ENCODE measurements at places on chromosomes 1 and 21. TPM values are rescaled to one million over a fixed set of nuclear protein-coding genes. Genes with fewer than 3 reads are reported as not detected.

Gene METTL18
- 21.2 TPM for total RNA-seq

Gene SLC6A17
- total RNA-seq = not detected

Gene KRTAP10-9
- not detected for total RNA-seq

Gene OR6K3
- not detected for total RNA-seq

Gene CLIC6
- 0.44 TPM for total RNA-seq

Gene RNU1-4
- total RNA-seq = 3,449 TPM

Gene KCNK2
- not detected for total RNA-seq

Gene CFHR4
- not detected for total RNA-seq

Gene STPG1
- 5.9 TPM for total RNA-seq

- H3K27ac ChIP-seq = peak overlapping the region; percentile 92
- peaks cover 26% of the 10 kb centered on the region for H3K4me1 ChIP-seq
- peaks cover 32% of the 10 kb centered on the region for H3K36me3 ChIP-seq
- H3K4me3 ChIP-seq = peak overlapping the region; percentile 62
Observed at GRCh38 chr1:193479187-193479586, 292.8 kb upstream of the B3GALT2 start.

DNA sequence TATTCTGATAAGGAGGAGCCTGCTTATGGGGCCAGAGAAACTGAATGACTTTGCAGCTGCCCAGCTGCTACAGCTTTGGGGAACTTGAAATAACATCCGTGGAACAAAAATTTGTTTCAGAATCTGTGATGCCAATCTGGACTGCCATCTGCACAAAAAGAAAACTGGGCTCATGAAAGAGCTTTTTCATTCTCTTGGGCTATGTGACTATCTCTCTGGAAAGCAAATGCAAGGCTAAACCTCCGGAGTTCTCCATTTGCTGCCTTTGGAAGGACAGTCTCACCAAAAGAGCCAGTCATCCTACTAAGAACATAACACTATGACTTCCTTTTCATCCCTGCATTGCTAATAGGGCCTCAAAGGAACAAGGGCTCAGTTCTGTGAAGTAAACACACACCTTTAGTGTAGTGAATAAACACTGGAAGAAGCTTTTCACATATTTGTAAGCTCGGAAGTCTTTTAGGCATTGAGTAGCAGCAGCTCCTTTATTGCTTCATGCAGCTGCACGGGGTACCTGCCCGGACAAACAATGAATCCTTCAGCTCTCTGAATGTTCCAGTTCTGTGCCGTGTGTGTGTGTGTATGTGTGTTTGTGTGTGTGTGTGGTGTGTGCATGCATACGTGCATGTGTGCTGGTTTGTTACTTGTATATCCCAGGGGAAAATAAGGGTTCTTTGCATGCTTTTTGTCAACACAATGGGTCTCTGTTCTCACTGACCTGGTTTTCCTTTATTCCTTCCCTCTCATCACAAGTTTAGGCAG is 255.5 kb upstream of the SGIP1 start:
- peak overlapping the region; percentile 41 for H3K27ac ChIP-seq
- no peak for DNase-seq
- no peaks in the 10 kb centered on the region for H3K27me3 ChIP-seq
- no peaks in the 10 kb centered on the region for H3K36me3 ChIP-seq

- peaks cover 4% of the 10 kb centered on the region for H3K4me1 ChIP-seq
- no peak overlapping the region for H3K4me3 ChIP-seq
- H3K27ac ChIP-seq = no peak overlapping the region
- no peaks in the 10 kb centered on the region for H3K36me3 ChIP-seq
- H3K27me3 ChIP-seq = no peaks in the 10 kb centered on the region
Observed at GRCh38 chr1:121558514-121558913, 373.7 kb downstream of the SRGAP2C start.

- H3K4me3 ChIP-seq = no peak overlapping the region
- H3K36me3 ChIP-seq = no peaks in the 10 kb centered on the region
- H3K4me1 ChIP-seq = peaks cover 2% of the 10 kb centered on the region
- peaks cover 17% of the 10 kb centered on the region for H3K27me3 ChIP-seq
- no peak for DNase-seq
Observed at GRCh38 chr1:115134850-115135480, 45.7 kb upstream of the TSPAN2 start.

DNA sequence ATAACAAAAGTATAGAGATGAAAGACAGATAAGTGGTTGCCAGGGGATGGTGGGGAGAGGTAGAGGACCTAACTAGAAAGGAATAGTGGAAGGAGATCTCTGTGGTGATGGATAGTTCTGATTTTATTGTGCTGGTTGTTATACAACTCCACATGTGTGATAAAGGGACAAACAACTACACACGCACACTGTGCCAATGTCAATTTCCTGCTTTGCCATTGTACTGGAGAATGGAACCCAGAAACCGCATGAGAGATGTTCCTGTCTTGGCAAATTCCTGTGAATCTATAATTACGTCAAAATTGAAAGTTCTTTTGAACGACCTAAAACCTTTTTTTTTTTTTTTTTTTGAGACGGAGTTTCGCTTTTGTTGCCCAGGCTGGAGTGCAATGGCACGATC is 11.0 kb downstream of the TNFRSF9 start:
- no peak overlapping the region for H3K27ac ChIP-seq
- H3K4me3 ChIP-seq = peak overlapping the region; percentile 70
- no peak for DNase-seq
- H3K4me1 ChIP-seq = peaks cover 12% of the 10 kb centered on the region
- H3K27me3 ChIP-seq = no peaks in the 10 kb centered on the region
